Daoy (cell line): ENCODE measurements at places on chromosomes 2 and 18.

- no peak for DNase-seq
These were observed 76.4 kb upstream of the MGAT5 start for GRCh38 chr2:134177351-134177931.

DNA sequence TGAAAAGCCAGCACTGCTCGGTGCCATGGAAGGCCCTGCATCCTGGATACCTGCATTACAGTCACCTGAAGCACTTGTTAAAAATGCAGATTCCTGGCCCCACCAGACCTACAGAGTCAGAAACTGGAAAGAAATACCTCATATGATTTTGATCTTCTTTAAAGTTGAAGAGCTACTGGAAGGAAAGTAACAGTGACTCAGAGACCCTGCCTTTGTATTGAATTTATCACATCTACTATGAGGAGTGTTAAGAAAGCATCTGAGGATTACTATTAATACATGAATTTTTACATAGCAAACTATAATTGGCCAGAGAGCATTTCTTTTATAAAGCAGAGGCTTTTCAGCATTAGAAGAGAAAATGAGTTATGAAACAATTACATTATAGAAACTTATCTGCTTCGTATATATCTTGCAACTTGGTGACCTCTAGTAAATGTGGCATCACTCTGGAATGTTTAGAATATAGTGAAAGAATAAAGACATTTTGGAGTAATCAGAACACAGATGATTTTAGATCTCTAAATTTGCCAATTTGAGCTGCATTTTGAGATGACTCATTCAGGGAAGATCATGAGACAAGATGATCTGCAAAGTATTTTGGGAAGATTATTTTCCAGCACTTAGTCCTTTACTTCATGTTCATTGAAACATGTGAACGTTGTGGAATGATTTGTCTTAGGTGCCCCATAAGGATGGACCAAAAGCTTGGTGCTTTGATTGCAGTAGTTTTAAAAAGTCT lies 12.2 kb downstream of the PTPRM start:
- no peak for DNase-seq

DNA sequence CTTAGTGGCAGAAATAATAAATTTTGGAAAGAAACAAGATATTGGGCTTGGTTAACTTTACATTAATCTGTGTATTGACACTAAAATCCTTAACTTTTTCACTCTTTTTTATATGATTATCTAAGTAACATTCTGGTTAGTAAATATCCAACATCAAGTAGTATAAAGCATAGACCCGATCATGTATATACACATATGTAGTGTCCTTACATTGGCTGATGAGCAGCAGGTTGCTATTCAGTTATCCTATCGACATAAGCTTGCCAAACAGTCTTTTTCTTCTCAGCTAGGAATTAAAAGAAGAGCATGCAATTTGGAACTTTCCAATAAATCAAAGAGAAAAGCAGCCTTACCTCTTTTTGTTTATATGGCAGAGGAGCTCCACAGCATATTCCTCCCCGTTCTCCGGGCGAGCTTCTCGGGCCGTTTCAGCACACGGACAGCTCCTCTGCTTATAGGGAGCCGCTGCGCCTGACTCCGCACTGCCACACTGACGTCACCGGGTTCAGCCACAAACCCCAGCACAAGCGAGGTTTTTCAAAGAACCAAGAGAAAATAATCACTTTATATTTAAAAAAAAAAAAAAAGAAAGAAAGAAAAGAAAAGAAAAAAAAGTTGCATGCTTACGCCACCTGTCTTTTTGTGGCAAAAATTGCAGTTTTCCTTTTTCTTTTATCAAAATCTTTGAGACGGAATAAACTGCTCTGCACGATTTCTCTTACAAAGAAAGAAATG lies at the start of gene SCG2:
Gene SCG2 (minus strand): TSS at position 430 of the 735 bp plus-strand sequence. CDS start 3,079 bp downstream, outside the sequence.
- DNase-seq, result peak; percentile 88

DNA sequence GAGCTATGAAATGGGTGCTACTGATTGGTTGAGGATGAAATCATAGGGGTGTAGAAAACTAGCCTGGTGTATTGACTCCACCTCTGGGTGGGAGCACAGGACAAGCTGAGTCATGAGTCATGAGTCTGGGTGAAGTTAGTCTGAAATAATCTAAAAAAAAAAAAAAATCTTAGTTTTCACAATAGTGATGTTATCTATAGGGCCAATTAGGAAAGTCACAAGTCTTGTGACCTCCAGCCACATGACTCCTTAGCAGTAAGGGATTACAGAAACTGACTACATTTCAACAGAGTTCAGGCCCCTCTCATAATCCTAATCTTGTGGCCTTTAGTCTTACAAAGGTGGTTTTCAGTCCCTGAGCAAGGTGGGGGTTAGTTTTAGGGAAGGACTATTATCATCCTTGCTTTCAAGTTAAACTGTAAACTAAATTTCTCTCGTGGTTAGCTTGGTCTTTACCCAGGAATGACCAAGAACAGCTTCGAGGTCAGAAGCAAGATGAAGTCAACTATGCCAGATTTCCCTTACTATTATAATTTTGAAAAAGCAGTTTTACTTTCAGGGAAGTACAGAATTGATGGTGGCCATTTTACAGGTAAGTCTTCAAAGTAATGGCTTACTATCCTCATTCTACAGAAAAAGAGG lies 338.0 kb upstream of the GYPC start:
- no peak for DNase-seq

DNA sequence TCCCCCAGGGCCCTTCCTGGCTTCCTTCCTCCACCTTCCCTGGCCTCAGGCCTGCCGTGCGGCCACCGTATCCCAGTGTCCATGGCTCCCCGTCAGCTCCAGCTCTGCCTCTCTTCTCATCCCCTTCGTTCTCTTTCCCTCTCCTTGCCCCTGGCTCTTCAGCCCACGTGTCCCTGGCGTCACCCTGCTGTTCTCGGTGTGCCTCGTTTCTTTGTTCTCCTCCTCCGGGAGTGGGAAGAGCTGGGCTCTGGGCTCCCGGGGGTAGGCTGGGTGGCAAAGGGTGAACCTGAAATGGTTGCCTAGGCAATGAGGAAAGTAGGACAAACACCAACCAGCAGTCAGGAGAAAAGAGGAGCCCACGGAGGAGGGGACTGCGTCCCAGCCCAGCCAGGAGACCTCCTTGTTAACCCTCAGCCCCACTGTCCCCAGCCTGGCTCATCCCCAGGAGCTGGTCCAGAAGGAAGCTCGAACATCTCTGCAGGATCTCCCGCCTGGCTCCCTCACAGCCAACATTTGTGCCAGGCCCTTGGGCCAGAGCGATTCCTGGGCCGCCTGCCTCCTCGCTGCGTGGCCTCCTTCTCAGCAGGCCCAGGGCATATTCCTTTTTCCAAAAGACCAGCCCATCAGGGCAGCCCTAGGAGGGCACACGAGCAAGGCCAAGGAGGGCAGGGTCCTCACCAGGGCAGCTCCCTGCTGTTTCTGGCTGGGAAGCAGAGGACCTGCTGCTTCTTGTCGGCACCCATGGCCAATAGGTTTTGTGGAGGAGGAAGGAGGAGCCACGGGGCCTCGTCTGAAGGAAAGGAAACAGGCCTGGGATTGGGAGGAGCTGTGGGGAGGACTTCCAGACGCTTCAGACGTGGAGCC lies 30.9 kb upstream of the DNMT3A start:
- DNase-seq, result no peak

DNA sequence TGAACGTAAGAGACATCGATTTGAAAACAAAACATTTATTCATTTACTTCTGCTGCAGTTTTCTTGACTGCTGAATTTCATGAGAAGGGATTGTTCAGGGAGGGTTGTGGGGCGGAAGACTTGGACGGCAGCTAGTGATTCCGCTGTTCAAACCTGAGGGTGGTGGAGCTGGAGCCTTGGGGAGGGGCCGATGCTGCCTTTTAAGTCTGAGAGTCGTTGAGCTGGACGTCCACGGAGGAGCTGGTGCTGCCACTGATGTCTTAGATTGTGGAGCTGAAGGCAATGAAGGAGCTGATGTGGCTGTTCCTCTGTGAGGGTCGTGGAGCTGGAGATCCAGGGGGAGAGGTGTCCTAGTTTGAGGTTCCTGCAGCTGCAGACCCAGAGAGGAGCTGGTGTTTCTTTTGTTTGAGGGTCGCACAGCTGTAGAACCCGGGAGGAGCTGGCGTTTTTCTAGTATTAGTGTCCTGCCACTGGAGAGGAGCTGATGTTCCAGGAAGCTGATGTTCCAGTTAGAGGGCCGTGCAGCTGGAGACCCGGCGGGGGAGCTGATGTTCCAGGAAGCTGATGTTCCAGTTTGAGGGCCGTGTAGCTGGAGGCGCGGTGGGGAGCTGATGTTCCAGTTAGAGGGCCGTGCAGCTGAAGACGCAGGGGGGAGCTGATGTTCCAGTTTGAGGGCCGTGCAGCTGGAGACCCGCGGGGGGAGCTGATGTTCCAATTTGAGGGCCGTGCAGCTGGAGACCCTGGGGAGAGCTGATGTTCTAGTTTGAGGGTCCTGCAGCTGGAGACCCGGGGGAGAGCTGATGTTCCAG lies 150.9 kb downstream of the RTP5 start:
- peak; percentile 9 for DNase-seq

- DNase-seq, result no peak
These were observed 62.9 kb downstream of the AQP4 start for GRCh38 chr18:26802330-26803200.

- DNase-seq, result no peak
These were observed 25.0 kb downstream of the COA5 start for GRCh38 chr2:98583276-98583675.

- no peak for DNase-seq
These were observed 70.0 kb upstream of the TAF1B start for GRCh38 chr2:9772999-9773902.

DNA sequence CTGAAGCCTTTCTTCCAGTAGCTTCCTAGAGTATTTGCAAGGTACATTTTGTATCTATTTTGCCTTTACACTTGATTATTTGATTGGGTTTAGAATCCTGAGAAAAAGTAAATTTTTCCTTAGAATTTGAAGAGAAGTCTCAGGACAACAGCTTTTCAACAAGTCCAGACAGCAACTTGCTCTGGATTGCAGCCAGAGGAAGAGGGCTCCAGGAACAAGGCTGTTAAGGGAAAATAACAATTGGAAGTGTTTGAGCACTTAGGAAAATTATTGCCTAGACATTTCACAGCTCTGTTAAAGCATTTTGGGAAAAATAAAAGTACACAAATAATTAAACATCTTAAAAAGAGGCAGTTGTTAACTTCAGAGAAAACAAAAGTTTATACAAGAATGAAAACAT lies 58.3 kb upstream of the RAPGEF4 start:
- no peak for DNase-seq

- DNase-seq, result no peak
These were observed 1.6 kb upstream of the MARCHF4 start for GRCh38 chr2:216373896-216374295.

DNA sequence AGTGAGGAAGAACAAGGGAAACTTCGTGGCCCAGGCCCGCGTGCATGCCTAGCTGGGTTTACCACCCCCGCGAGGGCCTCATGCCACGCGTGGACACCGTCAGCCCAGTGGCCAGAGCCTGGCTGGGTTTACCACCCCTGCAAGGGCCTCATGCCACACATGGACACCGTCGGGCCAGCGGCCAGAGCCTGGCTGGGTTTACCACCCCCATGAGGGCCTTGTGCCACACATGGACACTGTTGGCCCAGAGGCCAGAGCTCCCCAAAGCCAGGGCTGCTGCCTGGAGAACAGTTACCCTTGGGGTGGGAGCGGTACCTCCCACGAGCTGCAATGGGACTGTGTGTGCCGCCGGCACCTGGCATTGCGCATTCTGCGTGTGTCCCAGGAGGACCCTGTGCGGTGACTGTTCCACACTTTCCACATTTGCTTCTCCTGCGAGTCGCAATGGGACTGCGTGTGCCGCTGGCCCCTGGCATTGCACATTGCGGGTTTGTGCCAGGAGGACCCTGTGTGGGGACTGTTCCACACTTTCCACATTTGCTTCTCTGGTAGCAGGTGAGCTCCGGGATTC lies 105.6 kb upstream of the CTDP1 start:
- DNase-seq, result no peak

DNA sequence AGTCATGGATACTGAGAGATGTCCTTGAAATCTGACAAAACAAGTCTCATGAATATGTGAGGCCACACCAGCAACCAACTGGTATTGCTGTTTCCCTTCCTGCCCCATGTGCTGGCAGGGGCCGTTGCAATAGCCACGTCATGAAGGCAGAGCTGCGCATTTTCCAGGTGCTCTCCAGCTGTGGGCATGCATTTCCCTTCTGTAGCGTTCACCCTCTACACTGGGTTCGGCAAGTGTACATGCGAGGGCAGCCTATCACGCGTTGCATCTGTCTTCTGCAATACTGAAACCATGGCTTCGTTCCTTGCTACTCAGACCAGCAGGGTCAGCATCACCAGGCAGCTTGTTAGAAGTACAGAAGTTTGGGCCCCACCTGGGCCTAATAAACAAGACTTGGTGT lies 17.4 kb downstream of the ARL4C start:
- no peak for DNase-seq

GRCh38 chr2:232955856-232956255 lies 57.2 kb downstream of the NGEF start:
- no peak for DNase-seq
